Ureter (tissue), 1 donor: ENCODE measurements at places on chromosomes 13 and 19. TPM values are rescaled to one million over a fixed set of nuclear protein-coding genes. Genes with fewer than 3 reads are reported as not detected.
A peak's percentile ranks its signal among the peaks of the same experiment; 100 is the strongest.

DNA sequence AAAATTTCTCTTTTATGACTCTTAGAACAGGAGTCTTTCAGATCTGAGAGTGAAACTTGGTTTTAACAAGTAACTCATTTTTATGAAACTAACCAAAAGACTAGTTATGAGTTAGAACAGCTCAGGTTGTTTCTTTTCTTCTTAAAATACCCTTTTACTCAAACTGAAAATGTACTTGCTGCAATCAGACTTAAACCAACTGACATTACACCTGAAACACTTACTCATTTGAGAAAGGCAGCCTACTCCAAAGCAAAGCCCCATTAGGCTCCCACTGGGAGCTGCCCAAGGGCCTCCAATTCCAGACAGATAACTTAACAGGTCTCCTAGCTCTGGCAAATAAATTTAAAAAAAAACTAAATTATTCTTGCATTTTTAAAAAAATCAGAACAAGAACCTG, 3.6 kb downstream of the FOXO1 start:
- no peak for DNase-seq

- DNase-seq, result no peak
These were observed 75.7 kb upstream of the KCTD15 start for GRCh38 chr19:33720691-33721682.

- DNase-seq, result no peak
These were observed 43.1 kb upstream of the CNMD start for GRCh38 chr13:52782471-52783448.

DNA sequence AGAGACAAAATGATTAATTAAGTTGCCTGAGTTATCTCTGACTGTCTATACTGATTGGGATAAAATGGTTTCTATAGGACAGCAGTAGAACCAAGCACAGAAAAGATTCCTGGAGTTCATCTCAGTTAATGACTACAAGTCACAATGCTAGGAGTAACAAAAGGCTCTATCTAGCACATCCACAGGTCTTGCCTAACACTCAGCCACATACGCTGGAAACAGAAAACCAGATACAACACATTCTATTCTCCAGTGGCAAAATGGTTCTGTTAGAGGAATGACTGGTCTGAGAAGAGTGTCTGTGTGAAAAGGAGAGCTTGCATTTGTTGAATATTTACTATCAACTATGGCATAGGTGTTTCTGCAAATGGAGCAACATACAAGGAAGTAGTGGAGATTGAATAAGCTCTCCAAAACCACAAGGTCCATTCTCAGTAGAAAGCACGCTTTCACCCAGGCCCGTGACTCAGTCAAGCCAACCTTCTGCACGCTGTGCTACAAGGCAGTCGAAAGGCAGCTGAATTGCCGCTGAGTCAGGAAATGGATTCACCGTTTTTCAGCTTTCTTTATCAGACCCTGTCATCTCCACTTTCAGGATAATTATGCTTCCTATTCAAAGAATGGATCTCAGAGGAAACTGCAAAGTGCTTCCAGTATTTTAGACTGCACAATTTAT, 761.5 kb downstream of the EFNB2 start:
- no peak for DNase-seq

GRCh38 chr13:110433014-110433413, 125.9 kb downstream of the COL4A2 start:
- no peak for DNase-seq

GRCh38 chr19:31127134-31127967, 221.9 kb downstream of the TSHZ3 start:
- peak; percentile 53 for DNase-seq

The SYNE4 gene
- total RNA-seq, result 4.1 TPM

The PLPPR3 gene
- not detected for total RNA-seq

GRCh38 chr13:33999811-34000605, 182.1 kb downstream of the RFC3 start:
- no peak for DNase-seq

DNA sequence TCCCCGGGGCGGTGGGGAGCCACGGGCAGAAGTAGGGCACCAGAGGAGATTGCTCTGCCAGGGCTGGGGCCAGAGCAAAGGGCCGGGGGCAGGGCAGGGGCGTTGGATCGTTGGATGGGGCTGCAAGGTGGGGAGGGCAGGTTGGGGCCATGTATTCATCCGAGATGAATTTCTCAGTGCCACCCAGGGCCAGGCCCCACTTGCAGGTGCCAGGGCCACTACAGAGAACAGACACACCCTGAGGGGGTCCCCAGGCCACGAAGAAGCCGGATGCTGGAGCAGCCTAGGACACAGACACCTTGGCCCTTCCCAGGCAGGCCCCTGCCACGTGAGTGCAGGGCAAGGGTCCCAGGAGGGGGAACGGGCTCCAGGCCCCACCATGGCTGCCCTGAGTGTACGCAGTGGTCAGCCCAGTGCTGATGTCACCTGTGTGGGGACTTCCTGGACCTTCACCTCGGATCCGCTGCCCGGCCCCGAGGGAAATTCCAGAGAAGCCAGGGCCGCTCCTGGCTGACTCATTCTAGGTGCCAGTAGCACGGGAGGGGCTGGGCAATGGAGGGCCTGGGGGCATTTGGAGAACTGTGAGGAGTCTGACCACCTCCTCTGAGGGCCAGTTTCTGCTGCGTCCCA, 9.6 kb upstream of the SBNO2 start:
- no peak for DNase-seq

GRCh38 chr19:14795078-14795721, 16.8 kb upstream of the ADGRE2 start:
- DNase-seq, result no peak

DNA sequence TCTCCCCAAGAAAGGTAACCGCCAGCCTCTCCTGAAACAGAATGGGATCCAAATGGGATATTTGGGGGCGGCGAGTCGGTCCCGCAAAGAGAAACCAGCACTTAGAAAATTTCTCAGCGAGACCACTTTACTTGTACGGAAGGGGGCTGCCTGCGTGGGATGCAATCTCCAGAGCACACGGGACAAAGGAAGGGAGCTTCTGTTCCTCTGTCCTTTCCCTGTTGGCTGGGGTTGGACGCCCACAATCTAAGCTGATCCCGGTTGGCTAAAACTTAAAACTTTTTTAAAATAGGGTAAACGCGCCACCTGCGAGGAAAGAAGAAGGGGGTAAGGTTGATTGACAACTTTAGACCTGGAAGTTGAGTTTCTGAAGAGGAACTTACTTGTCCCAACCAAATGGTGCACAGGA, 826 bp upstream of the BSG start:
- no peak for DNase-seq

The SEMA6B gene
- 12.3 TPM for total RNA-seq

GRCh38 chr19:19170053-19170872, at the start of gene MEF2B:
Gene MEF2B (minus strand): TSS chr19:19170263. CDS start chr19:19150735, 19,528 bp downstream.
- peak; percentile 71 for DNase-seq

The CNMD gene
- not detected for total RNA-seq

- DNase-seq, result no peak
These were observed 24.4 kb upstream of the LDLR start for GRCh38 chr19:11064831-11065303.
